ENCODE measurements at places on chromosomes 6 and 20. TPM values are rescaled to one million over a fixed set of nuclear protein-coding genes. Genes with fewer than 3 reads are reported as not detected.

FRK gene
- 1.9 TPM for polyA plus RNA-seq

PNPLA1 gene
- polyA plus RNA-seq, result 1.6 TPM

DNA sequence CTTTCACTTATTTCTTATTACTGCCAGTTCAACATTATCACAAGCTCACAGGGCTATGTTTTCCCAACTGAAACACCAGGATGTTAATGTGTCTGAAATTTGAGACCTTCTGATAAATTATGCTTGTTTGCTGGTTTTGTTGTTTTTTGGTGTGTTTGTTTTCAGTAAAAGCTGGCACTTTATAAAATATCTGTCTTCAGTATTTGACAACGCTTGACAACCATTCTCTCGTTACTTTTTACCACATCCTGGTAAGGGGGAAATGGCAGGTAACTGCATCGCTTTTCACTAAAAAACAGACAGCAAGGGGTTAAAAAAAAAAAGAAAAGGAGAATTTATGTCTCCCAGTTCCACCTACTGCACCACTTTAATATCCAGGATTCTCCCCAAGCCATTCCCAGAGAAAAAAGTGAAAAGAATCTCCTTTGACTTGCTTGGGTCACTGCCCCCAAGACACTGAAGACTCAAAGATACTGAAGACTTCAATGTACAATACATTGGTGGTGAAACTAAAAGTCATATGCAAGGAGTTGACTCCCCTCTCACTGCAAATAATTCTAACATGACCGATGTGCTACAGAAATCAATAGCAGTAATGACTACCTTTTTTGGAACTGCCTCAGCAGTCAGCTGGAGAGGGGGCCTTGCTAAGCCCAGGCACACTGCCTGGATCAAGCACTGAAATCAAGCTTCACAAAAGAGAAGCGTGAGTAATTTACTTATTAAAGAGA lies 88.9 kb downstream of the HIVEP2 start:
- DNase-seq, result no peak

BPI gene
- polyA plus RNA-seq, result 0.13 TPM

Data from adrenal gland (tissue), 19 donors.